ENCODE measurements at places on chromosomes 3 and 15. TPM values are rescaled to one million over a fixed set of nuclear protein-coding genes. Genes with fewer than 3 reads are reported as not detected.

GRCh38 chr3:97691354-97691753, 73.2 kb upstream of the ARL6 start:
- H3K27ac ChIP-seq, result no peak overlapping the region
- no peaks in the 10 kb centered on the region for H3K4me1 ChIP-seq
- no peak overlapping the region for H3K4me3 ChIP-seq
- no peak for DNase-seq

DNA sequence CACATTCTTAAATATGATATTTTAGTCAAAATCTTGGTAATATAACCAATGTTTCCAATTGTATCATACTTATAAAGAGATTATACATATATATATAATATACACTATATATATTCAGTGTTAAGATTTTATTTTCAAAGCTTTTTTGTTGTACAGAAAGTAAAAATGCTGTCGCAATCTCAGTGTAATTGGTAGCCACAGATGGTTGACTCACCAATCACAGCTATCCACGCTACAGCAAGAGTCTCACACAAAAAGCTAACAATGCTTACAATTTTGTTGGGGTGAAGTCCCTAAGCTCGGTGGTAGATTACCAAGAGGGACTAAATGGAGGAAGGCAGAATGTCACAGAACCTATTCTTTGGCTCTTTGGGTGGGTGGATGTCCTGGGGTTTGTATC, 16.9 kb upstream of the CFAP161 start:
- H3K4me1 ChIP-seq, result no peaks in the 10 kb centered on the region
- H3K27ac ChIP-seq, result no peak overlapping the region
- no peaks in the 10 kb centered on the region for H3K36me3 ChIP-seq
- no peak overlapping the region for H3K4me3 ChIP-seq

- H3K4me1 ChIP-seq, result no peaks in the 10 kb centered on the region
- no peak for DNase-seq
- H3K36me3 ChIP-seq, result no peaks in the 10 kb centered on the region
- no peak overlapping the region for H3K4me3 ChIP-seq
- no peaks in the 10 kb centered on the region for H3K27me3 ChIP-seq
Measured at GRCh38 chr3:196192036-196192523, 19.1 kb downstream of the ZDHHC19 start.

DNA sequence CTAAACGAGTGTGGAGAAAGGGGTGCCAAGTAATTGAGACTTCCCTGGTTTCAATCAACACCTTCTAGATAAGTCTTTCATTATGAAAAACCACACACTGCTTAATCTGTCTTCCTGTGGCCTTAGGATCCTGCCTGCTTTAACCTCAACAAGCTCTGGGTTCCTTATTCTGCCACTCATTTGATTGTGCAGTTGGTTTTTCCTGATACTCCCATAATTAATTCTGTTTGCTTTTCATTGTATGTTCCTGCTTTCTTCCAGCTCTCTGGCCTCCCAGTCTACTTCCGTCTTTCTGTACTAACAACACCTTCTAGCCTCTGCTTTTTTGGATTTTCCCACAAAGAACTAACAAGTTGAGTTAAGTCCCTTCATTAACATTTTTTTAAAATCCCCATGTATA, 20.2 kb upstream of the GCNT3 start:
- no peaks in the 10 kb centered on the region for H3K36me3 ChIP-seq
- H3K27me3 ChIP-seq, result no peaks in the 10 kb centered on the region
- DNase-seq, result no peak

DNA sequence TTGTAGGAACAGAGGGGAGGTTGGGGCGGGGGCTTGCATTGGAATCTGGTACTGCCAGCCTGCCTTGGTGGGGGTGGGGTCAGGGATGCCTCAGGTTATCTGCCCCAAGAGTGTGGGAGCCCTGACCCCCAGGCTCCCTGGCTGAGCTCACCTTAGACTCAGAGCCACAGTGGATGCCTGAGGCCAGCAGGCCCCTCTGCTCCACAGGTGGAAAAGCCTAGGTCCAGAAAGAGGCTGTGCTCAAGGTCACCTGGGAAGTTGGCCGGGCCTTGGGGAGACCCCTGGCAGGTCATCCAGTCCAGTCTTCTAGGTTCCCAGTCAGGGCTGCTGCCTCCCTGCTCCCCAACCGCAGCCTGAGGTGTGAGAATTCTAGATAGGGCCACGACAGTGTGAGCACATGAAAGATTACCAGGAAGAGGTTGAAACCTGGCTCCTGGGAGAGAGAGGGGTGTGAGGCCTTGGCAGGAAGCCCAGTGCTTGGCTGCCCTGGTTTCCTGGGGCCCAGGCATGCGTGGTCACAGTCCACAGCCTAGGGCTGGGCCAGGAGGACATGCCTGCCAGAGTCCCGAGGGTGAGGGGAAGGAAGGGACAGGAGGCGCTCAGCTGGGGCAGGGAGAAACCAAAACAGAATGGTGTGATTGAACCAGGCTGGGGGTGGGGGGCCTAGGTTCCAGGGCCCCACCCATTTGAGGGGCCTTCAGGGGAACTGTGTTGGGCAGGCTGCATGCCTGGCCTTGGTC, 4.9 kb downstream of the HDAC11 start:
- no peaks in the 10 kb centered on the region for H3K36me3 ChIP-seq
- no peak overlapping the region for H3K27ac ChIP-seq
- H3K27me3 ChIP-seq, result no peaks in the 10 kb centered on the region
- peaks cover 14% of the 10 kb centered on the region for H3K4me1 ChIP-seq
- DNase-seq, result peak; percentile 45

- no peaks in the 10 kb centered on the region for H3K27me3 ChIP-seq
- no peaks in the 10 kb centered on the region for H3K4me1 ChIP-seq
- DNase-seq, result no peak
- H3K36me3 ChIP-seq, result no peaks in the 10 kb centered on the region
- H3K4me3 ChIP-seq, result no peak overlapping the region
Measured at GRCh38 chr15:72516777-72517176, 42.6 kb downstream of the ARIH1 start.

- no peak overlapping the region for H3K4me3 ChIP-seq
- no peaks in the 10 kb centered on the region for H3K4me1 ChIP-seq
- DNase-seq, result no peak
- no peak overlapping the region for H3K27ac ChIP-seq
- no peaks in the 10 kb centered on the region for H3K36me3 ChIP-seq
Measured at GRCh38 chr3:41630708-41631107, 331.2 kb downstream of the ULK4 start.

DNA sequence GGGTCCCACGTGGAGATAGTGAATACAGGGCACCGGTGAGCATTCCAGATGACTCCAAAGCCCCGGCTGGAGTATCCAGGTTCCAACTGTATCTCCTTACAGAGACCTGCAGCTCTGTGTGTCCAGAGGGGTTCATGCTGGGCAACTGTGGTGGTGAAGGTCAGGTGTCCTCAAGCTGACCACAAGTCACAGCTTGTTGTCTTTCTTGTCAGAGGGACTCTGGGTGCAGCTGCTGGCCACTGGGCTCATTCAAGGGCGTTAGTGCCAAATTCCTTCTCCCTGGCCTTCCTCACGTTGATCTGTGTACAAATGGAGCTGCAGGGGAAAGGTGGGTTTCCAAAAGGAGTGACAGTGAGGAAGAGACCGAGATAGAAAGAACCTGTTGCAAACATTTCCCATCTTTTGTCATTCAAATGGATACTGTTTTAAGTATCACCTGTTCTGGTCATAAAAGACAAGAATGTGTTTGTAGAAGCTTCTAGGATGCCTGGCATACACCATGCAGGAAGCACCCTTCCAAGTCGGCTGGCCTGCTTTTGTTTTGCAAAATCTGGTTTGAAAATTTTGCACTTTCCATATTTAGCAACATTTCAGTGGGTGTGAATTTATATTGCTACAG, 52.5 kb downstream of the CEMIP start:
- no peaks in the 10 kb centered on the region for H3K27me3 ChIP-seq
- no peaks in the 10 kb centered on the region for H3K36me3 ChIP-seq
- no peaks in the 10 kb centered on the region for H3K4me1 ChIP-seq
- no peak overlapping the region for H3K27ac ChIP-seq
- H3K4me3 ChIP-seq, result no peak overlapping the region

GRCh38 chr15:68281008-68281407, 3.5 kb downstream of the FEM1B start:
- H3K4me1 ChIP-seq, result peaks cover 28% of the 10 kb centered on the region
- no peak for DNase-seq
- H3K4me3 ChIP-seq, result peak overlapping the region; percentile 73
- H3K27ac ChIP-seq, result peak overlapping the region; percentile 0
- no peaks in the 10 kb centered on the region for H3K27me3 ChIP-seq

DNA sequence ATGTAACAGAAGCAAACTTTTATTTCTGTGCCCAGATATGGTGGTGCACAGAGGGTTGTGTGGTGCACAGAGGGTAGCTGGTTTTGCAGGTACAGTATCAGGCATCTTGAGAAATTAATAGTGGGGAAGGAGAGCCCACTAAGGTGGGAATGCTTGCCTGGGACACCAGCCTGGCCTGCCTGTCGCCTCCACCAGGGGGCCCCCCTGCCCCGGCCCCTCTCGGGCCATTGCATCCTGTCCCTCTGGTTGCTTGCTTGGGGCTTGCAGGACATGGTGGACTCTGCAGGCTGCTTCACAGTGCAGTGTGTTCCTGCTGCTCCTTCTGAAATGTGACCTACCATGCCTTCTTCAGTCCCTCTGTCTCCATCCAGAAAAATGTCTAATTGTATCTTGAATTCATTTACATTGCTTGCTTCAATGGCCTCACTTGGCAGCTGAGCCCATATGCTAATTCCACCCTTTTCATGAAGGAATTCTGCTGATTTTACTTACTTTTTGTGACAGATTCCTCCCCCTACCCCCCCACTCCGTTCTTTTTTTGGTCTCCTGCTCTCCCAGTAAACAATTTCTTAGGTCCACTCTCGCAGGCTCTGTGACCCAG, 73.6 kb downstream of the EEFSEC start:
- no peaks in the 10 kb centered on the region for H3K27me3 ChIP-seq
- H3K4me3 ChIP-seq, result no peak overlapping the region
- no peak for DNase-seq
- no peaks in the 10 kb centered on the region for H3K36me3 ChIP-seq
- no peak overlapping the region for H3K27ac ChIP-seq

GRCh38 chr3:189567766-189568420, 63.3 kb upstream of the TP63 start:
- H3K27ac ChIP-seq, result no peak overlapping the region
- DNase-seq, result no peak
- peaks cover 5% of the 10 kb centered on the region for H3K4me1 ChIP-seq

DNA sequence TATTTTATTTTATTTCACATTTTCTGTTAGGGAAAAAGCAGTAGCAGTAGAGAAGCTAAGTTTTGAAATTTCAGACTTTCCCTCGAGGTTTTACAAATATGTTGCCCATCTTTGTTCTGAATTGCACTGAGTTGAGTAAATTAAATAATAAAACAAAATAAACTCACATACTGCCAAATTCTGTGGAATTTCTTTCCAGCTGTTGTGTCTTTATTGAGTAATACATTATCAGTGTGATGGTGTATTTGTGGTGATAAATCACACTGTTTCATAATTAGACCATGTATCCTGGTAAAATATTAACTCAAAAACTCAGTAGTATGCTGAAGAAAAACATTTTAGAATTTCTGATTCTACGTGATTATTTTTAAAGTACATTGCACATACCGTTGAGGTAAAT, 592.1 kb downstream of the SI start:
- H3K4me3 ChIP-seq, result no peak overlapping the region
- DNase-seq, result no peak
- H3K36me3 ChIP-seq, result no peaks in the 10 kb centered on the region
- no peak overlapping the region for H3K27ac ChIP-seq

- H3K4me1 ChIP-seq, result no peaks in the 10 kb centered on the region
- H3K36me3 ChIP-seq, result no peaks in the 10 kb centered on the region
- H3K27me3 ChIP-seq, result no peaks in the 10 kb centered on the region
- no peak for DNase-seq
- no peak overlapping the region for H3K4me3 ChIP-seq
Measured at GRCh38 chr3:127124120-127124519, 68.8 kb upstream of the PRR23E start.

- H3K27me3 ChIP-seq, result peaks cover 25% of the 10 kb centered on the region
- H3K36me3 ChIP-seq, result no peaks in the 10 kb centered on the region
- no peak for DNase-seq
- H3K27ac ChIP-seq, result no peak overlapping the region
- H3K4me1 ChIP-seq, result no peaks in the 10 kb centered on the region
Measured at GRCh38 chr15:34789326-34789725, 6.0 kb downstream of the ACTC1 start.

- no peak overlapping the region for H3K27ac ChIP-seq
- H3K4me1 ChIP-seq, result no peaks in the 10 kb centered on the region
- no peak for DNase-seq
- H3K4me3 ChIP-seq, result no peak overlapping the region
- no peaks in the 10 kb centered on the region for H3K36me3 ChIP-seq
Measured at GRCh38 chr15:67806536-67806935, 18.8 kb upstream of the SKOR1 start.

- no peak overlapping the region for H3K4me3 ChIP-seq
- DNase-seq, result peak; percentile 76
- no peaks in the 10 kb centered on the region for H3K27me3 ChIP-seq
- no peak overlapping the region for H3K27ac ChIP-seq
- peaks cover 6% of the 10 kb centered on the region for H3K4me1 ChIP-seq
Measured at GRCh38 chr15:34271493-34271892, 46.7 kb downstream of the EMC4 start.

GRCh38 chr15:46222826-46223225, 588.0 kb downstream of the SQOR start:
- H3K36me3 ChIP-seq, result no peaks in the 10 kb centered on the region
- H3K4me3 ChIP-seq, result no peak overlapping the region
- no peaks in the 10 kb centered on the region for H3K27me3 ChIP-seq
- no peak overlapping the region for H3K27ac ChIP-seq

DNA sequence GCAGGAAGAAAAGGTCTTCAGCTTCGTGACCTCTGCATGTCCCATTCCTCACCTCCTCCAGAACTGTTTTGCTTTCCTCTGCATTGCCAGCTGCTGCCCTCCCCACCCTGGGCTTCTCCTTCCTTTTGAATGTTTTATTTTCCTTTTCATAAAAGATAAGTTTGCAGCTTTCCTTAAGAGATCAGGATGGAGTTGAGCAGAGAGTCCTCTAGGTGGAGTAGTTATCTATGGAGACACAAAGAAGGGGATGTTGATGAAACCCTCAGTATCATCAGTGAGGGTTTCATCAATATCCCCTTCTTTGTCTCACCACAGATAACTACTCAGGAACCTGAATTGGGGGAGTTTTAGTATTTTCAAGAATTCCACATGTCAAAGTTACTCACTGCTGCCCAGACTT, 19.0 kb upstream of the SLC25A36 start:
- no peak overlapping the region for H3K4me3 ChIP-seq
- H3K36me3 ChIP-seq, result no peaks in the 10 kb centered on the region
- DNase-seq, result no peak
- peaks cover 9% of the 10 kb centered on the region for H3K27me3 ChIP-seq

GRCh38 chr3:39097716-39098472, 9.5 kb downstream of the GORASP1 start:
- H3K27me3 ChIP-seq, result no peaks in the 10 kb centered on the region
- no peak overlapping the region for H3K27ac ChIP-seq
- H3K36me3 ChIP-seq, result peaks cover 33% of the 10 kb centered on the region
- DNase-seq, result no peak
- H3K4me1 ChIP-seq, result no peaks in the 10 kb centered on the region

DNA sequence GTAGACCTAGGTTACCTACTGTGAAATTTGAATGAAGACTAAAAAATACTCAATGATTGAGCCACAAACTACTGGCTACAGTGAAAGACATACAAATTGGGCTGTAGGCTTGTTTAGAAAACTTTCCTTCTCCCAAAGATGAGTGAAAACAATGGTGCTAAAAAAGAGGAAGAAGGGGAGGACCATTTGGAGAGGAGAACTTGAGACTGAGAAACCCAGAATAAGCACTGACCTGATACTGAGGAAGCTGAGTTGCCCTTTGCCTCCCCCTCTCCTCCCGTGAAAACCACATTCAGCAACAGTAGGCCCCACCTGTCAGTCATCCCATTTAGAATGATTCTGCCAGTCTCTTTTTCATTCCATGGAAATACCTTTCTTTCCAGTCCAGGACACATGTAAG, 484.0 kb upstream of the TGFBR2 start:
- no peaks in the 10 kb centered on the region for H3K27me3 ChIP-seq
- H3K36me3 ChIP-seq, result no peaks in the 10 kb centered on the region
- no peak overlapping the region for H3K27ac ChIP-seq

Gene CGNL1
- 10.2 TPM for total RNA-seq

Gene KLHL40
- total RNA-seq, result not detected

Gene STAC
- 7.1 TPM for total RNA-seq

Gene CACNA2D2
- 1.00 TPM for total RNA-seq

Gene FRMD4B
- 9.2 TPM for total RNA-seq

All from astrocyte (in vitro differentiated cells and primary cell).